ENCODE measurements at places on chromosomes 16 and 17.

DNA sequence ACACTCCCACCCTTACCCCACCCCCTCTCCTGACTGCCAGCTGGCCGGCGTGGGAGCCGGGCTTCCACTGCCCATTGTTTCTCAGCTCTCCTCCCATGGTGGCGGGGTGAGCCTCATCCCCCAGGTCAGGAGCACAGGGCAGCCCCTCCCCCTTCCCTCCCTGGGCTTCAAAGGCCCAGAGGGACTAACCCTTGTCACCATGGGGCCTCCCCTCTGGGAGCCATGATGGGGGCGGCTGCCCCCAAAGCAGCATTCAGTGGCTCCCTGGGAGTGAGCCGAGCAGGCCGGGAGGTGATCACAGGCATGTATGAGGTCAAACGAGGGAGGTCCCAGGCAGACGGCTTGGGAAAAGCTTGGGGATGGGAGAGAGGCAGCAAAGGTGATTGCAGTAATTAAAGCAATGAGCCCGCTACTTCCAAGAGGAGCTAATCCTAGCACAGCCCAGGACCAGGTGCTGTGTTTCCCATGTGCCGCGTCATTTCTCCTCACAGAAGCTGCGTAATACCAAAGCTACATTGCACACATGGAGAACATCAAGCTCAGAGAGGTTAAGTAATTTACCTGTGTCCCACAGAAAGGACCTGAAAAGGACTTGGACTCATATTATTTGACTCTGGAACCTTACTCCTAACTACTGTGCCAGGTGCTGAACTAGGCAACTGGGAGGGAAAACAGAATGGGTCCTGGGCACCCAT, 24.5 kb downstream of the CDK5RAP3 start:
- no peak for DNase-seq

DNA sequence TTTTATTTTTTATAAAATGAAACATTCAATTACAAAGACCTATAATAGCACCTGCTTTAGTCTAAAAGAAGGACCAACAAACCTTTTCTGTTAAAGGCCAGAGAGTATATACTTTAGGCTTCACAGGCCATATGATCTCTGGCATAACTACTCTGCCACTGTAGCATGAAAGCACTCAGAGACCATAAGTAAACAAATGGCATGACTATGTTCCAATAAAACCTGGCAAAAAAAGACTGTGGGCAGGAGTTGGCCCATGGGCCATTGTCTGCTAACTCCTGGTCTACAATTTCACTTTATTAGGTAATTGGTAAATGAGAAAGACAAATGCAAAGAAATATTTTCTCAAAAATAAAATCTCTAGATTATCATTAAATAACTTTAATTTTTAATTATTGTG, 14.9 kb downstream of the CEP112 start:
- no peak for DNase-seq

- DNase-seq = no peak
Observed at GRCh38 chr17:51091635-51092034, 29.0 kb downstream of the SPAG9 start.

GRCh38 chr17:76529224-76530094, 8.1 kb downstream of the CYGB start:
- peak; percentile 78 for DNase-seq

- peak; percentile 86 for DNase-seq
Observed at GRCh38 chr16:84839054-84839453, 19.3 kb downstream of the CRISPLD2 start.

DNA sequence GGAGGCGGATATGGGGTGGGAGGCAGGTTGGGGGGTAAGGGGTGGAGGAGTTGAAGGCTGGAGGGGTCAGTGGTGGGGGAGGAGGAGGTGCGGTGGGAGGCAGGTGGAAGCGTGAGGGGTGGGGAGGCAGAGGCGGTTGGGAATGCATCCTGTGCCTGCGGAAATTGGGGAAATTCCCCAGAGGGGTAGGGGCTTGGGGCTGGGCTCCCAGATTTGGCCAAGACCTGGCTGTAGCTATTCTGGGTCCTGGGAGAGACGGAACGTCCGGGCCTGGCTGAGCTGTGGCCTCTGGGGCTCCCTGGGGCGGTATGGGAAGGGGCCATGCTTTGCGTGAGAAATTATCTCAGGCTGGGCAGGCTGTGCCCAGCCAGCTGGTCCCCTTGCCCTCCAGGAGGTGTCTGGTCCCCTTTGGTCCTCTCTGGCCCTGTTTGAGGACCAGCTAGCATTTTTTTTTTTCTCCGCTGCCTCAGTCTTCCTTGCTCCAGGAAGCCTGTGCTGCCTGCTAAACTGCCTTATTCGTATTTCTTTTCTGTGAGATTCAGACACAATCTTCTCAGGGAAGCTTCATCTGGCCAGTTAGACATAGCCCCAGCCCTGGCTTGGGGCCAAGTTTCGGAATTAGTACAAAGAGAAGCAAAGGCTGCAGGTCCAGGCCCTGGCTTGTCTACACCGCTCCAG, 7.3 kb upstream of the TRPV2 start:
- DNase-seq = peak; percentile 69

GRCh38 chr17:28684963-28685362, 23.0 kb downstream of the SUPT6H start:
- peak; percentile 46 for DNase-seq

DNA sequence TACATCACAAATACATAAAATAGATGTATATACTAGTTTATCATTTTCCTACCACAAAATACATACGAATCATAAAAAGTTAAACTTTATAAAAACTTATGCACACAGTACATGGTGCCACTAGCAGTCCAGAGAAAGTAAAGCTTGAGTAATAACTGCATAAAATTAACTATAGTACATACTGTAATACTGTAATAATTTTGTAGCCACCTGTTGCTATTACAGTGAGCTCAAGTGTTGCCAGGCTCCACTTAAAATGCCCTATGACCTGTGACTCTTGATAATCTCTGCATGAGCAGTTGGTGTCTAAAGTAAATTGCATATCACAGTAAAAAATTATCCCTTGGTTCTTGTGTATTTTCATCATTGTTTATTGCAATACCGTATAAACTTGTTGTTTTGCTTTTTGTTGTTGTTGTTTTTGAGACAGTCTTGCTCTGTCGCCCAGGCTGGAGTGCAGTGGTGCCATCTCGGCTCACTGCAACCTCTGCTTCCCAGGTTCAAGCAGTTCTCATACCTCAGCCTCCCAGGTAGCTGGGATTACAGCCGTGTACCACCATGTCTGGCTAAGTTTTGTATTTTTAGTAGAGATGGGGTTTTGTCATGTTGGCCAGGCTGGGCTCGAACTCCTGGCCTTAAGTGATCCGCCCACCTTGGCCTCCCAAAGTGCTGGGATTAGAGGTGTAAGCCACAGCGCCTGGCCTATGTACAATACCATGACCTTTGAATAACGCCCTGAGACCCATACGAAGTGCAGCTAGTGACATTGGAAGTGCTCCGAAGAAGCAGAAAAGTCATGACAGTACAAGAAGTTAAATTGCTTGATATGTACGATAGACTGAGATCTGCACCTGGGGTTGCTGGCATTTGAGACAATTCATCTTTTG, 6.6 kb downstream of the LUC7L3 start:
- DNase-seq = no peak

GRCh38 chr17:35254107-35254773, 11.4 kb downstream of the SLFN5 start:
- DNase-seq = peak; percentile 96

DNA sequence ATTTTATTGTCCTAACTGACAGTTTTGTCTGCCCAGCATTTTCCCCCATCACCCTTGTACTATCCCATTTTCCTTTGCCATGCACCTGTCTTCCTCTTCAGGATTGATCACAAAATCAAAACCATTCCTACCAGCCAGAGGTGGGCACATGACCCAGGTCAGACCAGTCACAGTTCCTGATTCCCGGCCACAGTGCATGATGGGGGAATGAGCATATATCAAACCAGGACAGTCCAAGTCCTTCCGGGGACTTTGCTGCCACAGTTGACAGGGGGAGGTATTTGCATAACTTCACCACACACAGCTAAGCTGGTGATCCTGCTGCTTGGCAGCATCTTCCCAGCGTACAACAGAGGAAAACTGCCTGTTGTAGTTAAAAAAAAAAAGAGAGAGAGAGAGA, 493.9 kb downstream of the WWOX start:
- no peak for DNase-seq

GRCh38 chr17:21201298-21201595, 12.7 kb downstream of the TMEM11 start:
- DNase-seq = no peak

DNA sequence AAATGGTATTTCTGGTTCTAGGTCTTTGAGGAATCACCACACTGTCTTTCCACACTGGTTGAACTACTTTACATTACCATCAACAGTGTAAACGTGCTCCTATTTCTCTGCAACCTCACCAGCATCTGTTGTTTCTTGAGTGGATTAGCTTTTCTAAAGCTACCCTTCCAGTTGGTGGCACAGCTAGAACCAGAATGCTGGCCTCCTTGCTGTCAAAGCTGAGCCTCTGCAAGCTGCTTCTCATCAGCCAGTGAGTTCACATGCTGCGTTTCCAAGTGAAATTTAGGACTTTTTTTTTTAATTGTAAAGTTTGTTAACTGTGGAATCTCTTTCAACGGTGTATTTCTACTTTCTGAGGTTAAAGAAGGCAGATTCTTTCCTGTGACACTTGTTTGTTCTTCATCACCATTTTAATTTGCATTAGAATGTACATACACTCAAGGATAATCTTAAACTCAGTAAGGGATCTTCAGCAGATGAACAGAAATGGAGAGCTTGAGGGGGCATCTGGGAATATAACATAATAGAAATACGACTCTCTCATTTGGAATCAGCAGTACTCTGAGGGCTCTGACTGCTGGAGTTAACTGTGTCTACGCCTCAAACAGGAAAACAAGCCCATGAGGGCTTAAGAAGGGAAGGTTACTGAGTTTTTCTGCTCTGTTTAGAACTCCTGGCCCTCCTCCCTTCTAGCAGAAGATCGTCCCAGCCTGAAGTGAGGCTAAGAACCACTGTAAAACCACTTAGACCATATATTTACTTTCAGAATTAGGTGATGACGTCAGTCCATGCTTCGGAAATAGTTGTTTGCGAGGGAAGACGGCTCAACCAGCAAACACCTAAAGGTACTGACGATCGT, 148.4 kb upstream of the FAM20A start:
- peak; percentile 28 for DNase-seq

DNA sequence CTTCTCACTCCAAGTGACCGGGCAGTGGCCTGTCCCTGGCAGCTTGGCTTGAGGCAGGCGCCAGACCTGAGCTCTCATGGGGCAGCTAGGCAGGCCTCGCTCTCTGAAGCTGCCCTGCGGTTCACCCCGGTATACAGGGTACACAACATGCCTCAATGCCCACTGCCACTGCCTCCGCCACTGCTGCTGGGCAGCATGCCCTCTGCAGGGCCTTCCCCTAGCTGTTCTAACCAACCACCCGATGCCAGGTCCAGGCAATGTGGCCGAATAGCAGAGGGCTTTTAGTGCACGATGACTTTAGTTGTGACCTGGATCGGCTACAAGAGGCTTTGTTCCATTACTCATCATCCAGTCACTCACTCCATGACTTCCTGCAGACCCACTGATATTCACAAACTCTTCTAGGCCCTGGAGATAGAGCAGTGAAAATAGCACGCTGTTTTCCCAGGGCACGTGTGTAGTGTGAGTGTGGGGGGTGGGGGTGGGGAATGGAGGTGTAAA, 19.7 kb downstream of the CDC42EP4 start:
- peak; percentile 74 for DNase-seq

- no peak for DNase-seq
Observed at GRCh38 chr17:9256751-9257629, 235.7 kb downstream of the NTN1 start.

GRCh38 chr17:64460955-64461354, 12.0 kb downstream of the MILR1 start:
- DNase-seq = peak; percentile 31

DNA sequence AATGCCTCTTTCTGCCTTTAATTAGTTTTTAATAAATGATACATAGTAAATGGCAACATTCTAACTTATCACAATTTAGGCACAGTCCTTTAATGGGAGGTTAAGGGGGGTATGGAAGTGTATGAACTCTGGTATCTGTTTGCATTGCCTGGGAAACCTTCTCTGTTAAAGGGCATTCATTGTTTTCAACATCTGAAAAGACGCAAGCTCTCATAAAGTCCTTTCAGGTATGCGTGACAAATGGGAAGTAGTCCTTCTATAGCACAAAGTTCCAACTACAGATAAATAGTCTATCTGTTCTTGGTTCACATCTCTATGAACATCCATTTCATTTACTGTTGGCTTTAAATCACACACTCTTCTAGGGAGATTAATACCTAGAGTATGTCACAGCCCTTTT, 298.0 kb upstream of the PMFBP1 start:
- no peak for DNase-seq

- DNase-seq = no peak
Observed at GRCh38 chr16:14098081-14098480, 27.0 kb downstream of the MRTFB start.

- DNase-seq = no peak
Observed at GRCh38 chr16:12496186-12496585, 307.5 kb downstream of the CPPED1 start.

DNA sequence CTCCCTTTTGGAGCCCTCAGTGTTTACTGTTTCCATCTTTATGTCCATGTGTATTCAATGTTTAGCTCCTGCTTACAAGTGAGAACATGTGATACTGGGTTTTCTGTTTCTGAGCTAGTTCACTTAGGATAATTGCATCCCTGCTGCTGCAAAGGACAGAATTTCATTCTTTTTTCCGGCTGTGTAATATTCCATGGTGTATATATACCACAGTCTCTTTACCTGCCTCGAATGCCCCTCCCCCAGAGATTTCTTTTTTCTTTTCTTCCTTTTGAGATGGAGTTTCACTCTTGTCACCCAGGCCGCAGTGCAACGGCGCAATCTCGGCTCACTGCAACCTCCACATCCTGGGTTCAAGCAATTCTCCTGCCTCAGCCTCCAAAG, 60.9 kb downstream of the RMI2 start:
- DNase-seq = no peak

DNA sequence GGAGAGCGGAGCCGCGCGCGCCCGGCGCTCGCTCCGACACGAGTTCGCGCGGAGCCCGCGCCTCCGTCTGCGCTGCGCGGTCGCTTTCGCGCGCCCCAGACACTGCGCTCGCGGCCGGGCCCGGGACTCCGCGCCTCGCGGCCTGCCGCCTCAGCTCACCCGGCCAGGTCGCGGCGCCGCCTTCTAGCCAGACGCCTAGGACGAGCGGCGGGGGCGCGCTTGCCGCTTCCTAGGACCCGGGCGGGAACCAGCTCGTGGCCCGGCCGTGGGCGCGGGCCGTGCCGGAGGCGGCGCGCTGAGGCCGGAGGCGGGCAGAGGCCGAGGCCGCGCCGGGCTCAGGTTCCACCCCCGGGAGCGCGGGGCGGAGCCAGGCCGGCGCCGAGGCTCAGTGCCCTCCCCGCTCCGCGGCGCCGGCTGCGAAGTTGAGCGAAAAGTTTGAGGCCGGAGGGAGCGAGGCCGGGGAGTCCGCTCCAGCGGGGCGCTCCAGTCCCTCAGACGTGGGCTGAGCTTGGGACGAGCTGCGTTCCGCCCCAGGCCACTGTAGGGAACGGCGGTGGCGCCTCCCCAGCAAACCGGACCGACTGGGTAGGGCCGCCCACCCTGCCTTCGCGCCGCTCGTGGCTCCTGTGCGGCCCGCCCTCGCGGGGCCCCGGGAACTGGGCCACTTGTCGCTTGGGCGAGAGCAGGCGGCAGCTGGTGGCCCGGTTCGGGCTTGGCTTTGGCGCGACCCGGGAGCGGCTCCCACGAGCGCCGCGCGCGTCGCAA, at the start of gene SPHK1:
TSS of gene SPHK1 (plus strand) at position 388 of the 765 bp plus-strand sequence. CDS start 1,036 bp downstream, outside the sequence.
- DNase-seq = peak; percentile 86
